ENCODE measurements at places on chromosomes 16 and 17.

- DNase-seq, result no peak
Observed at GRCh38 chr17:59620064-59620359, 317 bp downstream of the CLTC start.

DNA sequence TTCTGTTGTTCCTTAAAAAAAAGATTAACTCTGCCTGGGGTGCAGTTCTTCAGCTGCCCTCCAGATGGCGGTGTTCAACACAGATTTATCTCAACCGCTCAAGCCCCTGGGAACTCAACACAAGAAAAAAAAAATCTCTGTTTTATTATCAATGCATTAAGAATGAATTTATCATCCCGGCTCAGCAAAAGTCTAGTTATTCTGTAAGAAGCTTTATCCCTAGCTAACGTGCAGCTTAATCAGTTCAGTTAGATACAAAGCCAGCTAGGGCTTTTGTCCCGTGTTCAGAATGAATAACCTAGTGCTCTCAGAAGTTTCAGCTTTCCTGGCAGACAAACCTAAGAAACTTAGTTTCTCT is 475.9 kb upstream of the CCL2 start:
- DNase-seq, result peak; percentile 39

DNA sequence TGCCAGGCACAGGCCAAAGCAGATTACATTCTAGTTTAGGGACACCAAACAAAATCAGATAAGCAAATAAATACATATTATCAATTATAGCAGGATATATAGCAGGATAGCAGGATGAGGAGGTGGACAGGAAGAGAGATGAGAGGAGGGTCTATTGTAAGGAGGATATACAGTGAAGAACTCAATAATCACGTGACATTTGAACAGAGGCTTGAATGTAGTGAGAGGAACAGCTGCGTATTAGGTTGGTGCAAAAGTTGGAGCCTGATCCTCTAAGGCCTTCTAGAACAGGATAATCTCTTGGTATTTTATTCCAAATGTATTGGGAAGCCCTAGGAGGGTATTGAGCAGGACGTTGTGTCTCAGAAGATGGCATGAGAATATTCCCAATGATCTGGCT is 136.7 kb downstream of the CYLD start:
- no peak for DNase-seq

DNA sequence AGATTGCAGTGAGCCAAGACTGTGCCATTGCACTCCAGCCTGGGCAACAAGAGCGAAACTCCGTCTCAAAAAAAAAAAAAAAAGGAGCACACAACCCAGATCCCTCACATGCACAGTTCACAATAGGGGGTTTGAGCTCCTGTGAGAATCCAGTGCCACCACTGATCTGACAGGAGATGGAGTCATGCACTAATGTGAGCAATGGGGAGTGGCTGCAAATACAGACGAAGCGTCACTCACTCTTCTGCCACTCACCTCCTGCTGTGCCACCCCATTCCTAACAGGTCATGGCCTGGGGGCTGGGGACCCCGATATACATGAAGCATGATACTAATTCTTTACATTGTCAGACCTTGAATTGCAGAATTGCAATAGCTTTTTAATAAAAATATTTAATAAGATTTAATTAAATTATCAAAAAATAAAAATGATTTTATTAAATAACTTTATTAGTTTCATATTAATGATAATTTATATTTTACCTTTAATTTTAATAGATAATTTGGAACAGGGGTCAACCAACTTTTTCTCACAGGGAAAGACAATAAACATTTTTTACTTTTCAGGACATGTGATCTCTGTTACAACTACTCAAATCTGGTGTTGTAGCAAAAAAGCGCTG is 171.4 kb downstream of the COPRS start:
- no peak for DNase-seq

- no peak for DNase-seq
Observed at GRCh38 chr16:5882087-5882640, 784.6 kb upstream of the EEF2KMT start.

- DNase-seq, result no peak
Observed at GRCh38 chr16:54370278-54371040, 83.9 kb upstream of the IRX3 start.

GRCh38 chr17:50682938-50683337 is 24.8 kb downstream of the ANKRD40 start:
- DNase-seq, result no peak

- DNase-seq, result no peak
Observed at GRCh38 chr17:30292286-30292858, 628 bp upstream of the BLMH start.

DNA sequence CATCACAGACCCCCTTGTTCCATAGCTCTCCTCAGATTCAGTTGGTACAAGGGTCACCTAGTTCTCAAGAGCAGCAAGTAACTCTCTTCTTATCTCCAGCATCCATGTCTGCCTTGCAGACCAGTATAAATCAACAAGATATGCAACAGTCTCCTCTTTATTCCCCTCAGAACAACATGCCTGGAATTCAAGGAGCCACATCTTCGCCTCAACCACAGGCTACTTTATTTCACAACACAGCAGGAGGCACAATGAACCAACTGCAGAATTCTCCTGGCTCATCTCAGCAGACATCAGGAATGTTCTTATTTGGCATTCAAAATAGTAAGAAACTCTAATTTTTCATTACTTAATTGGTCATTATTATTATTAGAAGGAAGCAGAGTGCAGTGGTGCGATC is 32.4 kb downstream of the NQO1 start:
- no peak for DNase-seq

GRCh38 chr16:30535106-30535776 is 583 bp upstream of the ZNF747 start:
- DNase-seq, result no peak

DNA sequence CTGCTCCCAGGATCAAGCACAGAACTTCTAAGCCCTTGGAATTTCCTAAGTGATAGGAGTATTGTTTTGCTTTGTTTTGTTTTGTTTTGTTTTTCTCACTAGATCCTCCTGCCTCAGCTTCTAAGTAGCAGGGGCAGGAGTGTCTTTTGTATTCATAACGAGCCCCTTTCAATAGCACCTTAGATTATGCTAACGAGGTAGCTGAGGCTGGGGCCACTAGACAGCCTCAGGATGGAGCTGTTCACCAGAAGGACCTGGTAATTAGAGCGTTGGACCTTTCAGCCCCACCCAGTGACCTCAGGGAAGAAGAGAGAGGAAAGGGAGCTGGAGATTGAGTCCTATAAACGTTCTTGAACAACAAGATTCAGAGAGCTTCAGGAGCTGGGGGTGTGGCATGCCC is 43.6 kb downstream of the IKZF3 start:
- DNase-seq, result no peak

- DNase-seq, result no peak
Observed at GRCh38 chr17:50778988-50779387, 11.7 kb upstream of the ANKRD40CL start.

DNA sequence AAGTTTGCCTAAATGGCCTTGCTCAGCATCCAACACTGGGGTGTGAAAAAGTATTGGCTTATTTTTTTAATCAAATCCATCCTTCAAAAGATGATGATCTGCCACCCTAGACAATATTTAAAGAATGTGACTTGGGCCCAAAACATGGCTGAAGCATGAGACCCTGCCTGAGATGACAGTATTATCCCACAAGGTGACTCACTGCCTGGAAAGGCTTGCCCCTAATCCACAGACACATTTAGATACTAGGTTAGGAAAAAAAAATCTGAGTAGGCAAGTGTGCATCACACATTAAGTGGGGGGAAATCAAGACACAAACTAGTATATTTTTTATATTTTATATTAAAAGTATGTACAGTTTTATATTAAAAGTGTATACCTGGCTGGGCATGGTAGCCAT is 38.4 kb downstream of the TOM1L2 start:
- DNase-seq, result no peak

GRCh38 chr17:14307560-14308024 is 6.7 kb downstream of the HS3ST3B1 start:
- no peak for DNase-seq

GRCh38 chr17:29147682-29148081 is 32.5 kb downstream of the MYO18A start:
- no peak for DNase-seq

- DNase-seq, result no peak
Observed at GRCh38 chr16:78425891-78426510, 326.5 kb downstream of the WWOX start.

DNA sequence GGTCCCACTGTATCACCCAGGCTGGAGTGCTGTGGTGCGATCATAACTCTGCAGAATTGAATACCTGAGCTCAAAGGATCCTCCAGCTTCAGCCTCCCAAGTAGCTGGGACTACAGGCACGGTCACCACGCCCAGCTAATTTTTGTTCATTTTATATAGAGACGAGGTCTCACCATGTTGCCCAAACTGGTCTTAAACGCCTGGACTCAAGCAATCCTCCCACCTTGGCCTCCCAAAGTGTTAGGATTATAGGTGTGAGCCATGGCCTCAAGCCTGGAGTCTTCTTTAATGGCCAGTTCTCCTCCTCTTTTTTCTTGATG is 484 bp downstream of the CD300LB start:
- no peak for DNase-seq

- DNase-seq, result no peak
Observed at GRCh38 chr17:79542718-79543117, 68.1 kb downstream of the RBFOX3 start.
